ENCODE measurements at places on chromosomes 2 and 18.

DNA sequence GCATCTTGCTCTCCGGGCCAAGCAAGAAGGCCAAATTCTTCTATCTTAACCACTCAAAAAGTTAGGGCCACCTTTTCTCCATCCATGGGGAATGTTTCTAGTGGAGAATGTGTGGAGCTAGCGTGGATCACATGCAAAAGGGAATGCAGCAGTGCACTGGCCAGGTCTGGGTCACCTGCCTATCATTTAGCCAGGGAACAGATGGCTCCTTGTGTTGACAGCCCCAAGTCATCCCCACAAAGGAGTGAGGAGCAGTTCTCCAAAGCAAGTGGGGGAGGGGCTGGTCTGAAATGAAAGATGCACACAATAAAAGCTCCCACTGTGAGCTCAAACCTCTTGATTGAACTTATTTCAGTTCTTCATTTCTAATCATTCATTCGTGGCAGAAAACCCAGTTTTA is 19.1 kb downstream of the EPB41L3 start:
- no peak for DNase-seq

DNA sequence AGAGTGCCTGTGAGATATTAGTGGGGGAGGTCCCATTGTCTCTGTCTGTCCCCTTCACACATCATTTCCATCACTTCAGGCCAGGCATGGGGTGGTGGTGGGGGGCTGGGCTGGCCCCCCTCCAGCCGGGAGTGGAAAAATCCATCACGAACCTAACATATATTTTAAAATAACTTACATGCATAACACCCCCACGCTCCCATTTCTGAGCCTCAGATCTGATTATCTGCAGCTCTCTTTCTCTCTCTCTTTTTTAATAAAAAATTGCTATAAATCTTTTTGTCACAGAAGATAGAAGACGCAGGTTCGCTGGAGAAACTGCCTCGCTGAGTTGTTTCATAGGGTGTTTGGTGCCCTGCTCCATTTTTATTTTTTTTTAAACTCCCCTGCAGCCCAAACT is 159.8 kb downstream of the CELF4 start:
- DNase-seq: no peak

GRCh38 chr2:719734-720133 is 42.5 kb upstream of the TMEM18 start:
- DNase-seq: no peak

GRCh38 chr2:108449410-108450130 is 564 bp downstream of the GCC2 start:
- DNase-seq: peak; percentile 11

GRCh38 chr2:74742471-74742870 is 88.4 kb downstream of the SEMA4F start:
- DNase-seq: no peak

- DNase-seq: no peak
These were observed 57.0 kb downstream of the STEAP3 start for GRCh38 chr2:119280680-119281079.

- no peak for DNase-seq
These were observed 222.7 kb upstream of the SLC39A10 start for GRCh38 chr2:195434346-195434745.

- DNase-seq: no peak
These were observed 91.8 kb downstream of the TPO start for GRCh38 chr2:1505031-1505441.

GRCh38 chr2:2681711-2682251 is 350.7 kb upstream of the MYT1L start:
- DNase-seq: peak; percentile 35

DNA sequence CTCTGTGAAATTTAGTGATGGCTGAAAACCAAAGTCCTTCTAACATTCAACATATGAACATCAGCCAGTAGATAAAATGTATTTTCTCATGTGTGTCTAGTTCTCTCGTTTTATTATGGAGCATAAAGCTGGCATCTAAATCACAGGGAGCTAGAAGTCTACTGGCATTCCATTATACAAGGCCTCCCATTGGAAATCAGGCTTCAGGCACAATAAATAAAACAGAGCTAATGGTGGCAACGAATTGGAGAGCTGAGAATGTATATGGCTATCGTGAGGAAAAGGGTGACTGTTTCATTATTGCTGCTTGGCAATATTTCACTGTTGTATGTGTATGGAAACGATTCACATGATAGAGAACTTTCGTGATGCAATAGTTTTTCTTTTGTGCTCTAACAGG is 62.4 kb downstream of the SLC5A7 start:
- DNase-seq: no peak

GRCh38 chr2:50143822-50144575 is 887.9 kb downstream of the NRXN1 start:
- no peak for DNase-seq

GRCh38 chr2:72362733-72363132 is 215.1 kb upstream of the CYP26B1 start:
- DNase-seq: no peak

DNA sequence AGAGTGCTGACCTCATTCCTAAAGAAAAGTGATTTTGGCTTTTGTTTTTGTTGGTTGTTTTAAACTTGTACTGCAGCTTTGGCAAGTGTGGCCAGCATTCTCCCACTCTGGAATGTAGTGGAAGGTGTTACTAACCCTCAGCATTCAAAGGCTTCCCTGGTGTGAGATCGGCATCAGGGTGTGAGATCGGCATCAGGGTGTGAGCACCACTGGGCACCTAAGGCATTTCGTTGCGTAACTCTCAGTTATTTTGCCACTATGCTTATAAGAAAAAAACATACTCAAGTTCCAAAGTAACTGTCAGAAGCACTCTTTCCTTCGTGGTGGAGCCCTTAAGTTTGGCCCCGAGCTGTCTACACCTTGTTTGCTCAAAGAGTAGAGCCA is 1.7 kb downstream of the CYBRD1 start:
- no peak for DNase-seq

DNA sequence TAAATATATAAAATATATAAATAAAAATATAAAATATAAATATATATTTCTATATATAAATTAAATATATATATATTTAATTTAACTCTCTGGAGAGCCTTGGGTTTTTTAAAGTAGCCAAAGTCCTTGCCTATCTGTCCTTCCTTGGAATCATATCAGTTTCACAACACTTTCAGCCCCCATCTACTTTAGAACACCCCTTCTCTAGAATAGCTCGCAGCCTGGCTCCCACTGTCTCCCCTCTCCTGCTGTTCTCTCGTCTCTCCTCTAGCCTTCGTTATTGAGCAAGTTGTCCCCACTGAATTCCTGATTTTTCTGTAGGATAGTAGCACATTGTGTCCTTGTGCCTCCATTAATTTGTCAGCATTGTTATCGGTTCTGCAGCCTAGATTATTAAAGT is 677.0 kb downstream of the RNF144A start:
- no peak for DNase-seq

DNA sequence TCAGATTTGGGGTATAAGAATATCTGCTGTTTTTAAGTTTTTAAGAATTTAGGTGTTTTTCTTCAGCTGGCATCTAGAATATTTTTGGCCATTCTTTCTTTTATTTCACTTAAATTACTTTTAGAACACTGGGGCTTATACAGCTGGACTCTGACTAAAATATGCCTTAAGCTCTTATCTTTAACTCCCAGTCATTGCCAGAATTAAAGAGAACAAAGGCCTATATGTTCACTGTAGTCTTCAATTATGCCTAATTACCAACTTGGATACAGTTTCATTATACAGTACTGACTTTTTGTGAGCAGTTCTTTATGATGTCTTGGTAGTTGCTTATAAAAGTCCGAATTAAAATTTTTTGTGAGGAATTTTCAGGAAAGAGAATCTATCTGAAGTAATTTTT is 192.8 kb downstream of the ZNF407 start:
- DNase-seq: no peak

DNA sequence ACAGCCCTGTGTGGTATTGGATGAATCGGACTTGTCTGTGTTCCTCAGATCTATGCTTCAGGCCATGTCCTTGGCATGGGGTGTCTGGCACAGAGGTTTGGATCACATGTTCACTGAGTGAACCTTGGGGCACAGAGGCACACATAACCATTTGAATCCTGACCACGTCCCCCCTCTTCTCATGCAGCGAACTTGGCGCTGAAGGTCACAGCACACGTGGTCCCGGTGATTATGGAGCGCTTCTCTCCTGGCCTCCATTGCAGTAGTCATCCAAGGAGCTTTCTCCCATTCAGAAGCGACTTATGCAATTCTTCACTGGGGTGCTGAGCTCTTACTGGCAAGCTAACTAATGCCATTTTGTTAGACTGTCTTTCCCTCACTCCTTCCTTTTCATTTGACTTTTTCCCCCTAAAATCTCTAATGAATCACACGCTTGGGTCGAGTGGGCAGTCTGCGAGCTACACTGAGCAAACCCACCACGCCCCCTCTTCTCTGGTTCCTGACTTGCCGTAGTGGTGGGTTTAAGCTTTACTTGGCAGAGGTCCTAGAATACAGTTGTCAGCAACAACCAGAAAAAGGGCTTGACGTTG is 59.4 kb downstream of the KCNG2 start:
- no peak for DNase-seq

Measured in CD4-positive, alpha-beta T cell (primary cell).